Neuronal stem cell (in vitro differentiated cells): ENCODE measurements at places on chromosomes 2 and 18.
A peak's percentile ranks its signal among the peaks of the same experiment; 100 is the strongest.

DNA sequence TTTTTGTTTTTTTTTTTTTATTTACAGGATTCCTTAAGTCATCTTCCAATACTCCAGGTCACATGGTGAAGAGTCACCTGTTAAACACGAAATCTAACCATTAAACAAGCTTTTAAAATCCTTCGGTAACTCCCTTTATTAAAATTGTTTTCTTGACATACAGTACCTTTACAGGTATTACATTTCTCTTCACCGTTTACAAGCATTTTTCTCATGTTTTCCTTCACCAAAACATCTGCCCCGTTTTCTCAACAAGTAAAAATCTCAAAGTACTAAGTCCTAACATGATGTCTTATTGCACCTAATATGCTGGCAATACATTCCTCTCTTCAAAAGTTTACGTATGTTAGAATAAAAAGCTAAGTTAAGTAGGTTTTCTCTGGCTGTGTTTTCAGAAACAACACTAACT, 1.1 kb downstream of the PUM2 start:
- DNase-seq = no peak

GRCh38 chr2:48433682-48434081, 96.3 kb upstream of the STON1 start:
- no peak for DNase-seq

DNA sequence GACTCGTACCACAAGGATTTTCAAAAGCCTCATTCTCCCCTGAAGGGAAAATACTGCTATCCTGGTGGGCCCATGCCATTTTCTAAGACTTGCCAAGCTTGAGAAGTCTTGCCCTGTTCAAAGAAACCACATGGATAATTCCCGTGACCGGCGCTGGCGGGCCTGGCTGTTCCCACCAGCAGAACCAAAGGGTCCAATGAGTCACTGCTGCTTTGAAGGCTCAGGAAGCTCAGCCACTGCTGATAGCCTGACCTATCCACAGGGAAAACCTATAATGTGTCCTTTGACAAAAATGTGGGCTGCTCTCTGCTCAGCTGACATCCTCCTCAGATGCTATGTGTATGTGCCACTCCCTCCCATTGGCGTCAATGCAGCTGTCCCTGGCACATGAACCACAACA, 137.9 kb upstream of the RAB12 start:
- no peak for DNase-seq

DNA sequence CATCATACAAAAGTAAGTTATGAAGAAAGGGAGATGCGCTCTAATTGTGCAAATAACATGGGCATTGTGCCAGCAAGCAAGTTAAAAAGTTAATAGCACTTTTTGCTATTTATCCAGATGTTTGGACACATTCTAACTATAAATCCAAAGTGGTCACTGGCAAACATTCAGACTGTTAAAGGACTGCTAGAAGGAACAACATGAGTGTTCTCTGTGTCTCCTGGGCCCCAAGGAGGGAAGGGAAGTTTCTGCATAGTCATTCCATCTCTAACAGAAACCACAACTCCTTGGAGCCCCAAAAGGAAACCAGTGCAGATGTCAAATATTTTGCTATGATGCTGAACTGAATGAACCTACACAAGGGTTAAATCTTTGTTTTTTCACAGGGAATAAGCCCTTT, 213.3 kb upstream of the HNRNPA3 start:
- no peak for DNase-seq

- no peak for DNase-seq
These were observed 112.7 kb upstream of the EPC2 start for GRCh38 chr2:148531669-148532428.

GRCh38 chr2:6053743-6054142, 361.6 kb downstream of the SOX11 start:
- DNase-seq = no peak

DNA sequence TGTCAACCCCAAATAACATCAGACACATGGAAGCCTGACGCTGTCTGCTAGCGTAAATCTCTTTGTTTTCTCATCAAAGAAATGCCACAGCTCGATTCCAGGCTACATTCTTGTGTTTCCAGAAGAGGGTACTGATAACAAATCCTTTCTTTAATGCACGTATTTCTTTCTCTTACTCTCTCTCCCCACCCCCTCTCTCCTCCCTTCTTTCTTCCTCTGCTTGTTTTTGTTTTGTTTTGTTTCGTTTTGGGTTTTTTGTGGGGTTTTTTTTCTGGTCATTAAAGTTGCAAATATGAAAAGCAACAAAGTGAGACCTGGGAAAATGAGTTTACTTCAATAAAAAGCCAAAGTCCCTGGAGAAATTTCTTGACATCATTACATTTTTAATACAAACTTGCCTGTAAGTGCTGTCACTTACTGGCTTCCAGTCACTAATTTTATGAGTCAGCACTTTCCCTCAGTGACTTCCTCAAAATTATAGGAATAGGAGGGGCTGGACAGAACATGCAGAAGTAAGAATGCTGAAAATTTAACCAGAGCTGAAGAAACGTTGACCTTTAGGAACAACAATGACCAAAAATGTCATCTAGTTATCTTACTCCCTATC, 106.7 kb upstream of the NABP1 start:
- no peak for DNase-seq

DNA sequence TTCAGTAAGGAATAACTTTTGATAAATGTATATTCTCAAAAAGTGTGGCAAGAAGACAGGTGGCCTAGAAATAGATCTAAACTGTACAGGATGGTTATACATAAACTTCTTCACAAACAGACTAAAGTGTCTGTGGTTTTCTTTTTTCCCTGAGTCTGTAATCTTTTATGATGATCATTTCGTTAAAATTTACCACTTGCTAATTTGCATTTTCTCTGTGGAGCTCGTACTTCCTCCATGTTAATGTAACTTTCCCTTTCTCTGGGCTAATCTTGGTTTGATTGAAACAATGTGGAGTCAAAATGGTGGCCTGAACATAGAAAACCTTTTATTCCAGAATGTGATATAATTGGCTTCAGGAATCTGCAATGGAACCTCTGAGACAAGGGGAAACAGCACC, 166.2 kb downstream of the FTCDNL1 start:
- DNase-seq = no peak

GRCh38 chr2:145841973-145842372, 1322.1 kb upstream of the ZEB2 start:
- no peak for DNase-seq

GRCh38 chr2:70089983-70090525, 2.8 kb downstream of the PCBP1 start:
- DNase-seq = no peak

DNA sequence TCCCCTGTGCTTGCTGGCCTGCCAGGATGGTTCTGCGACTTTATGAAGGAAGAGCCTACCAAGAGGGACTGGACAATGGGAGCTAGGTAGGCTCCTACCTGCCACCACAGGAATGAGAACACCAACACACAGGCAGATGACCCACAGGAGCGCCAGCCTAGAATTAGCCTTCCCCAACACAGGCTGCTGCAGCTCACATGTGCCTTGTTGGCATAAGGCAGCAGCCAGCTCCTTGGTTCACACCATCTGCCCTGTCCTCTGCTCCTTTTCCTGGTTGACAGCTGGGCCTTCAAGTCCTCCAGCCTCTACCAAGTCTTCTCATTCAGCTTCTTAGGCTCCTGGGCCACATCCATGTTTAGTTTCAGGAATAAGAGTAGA, 705.4 kb upstream of the RAB6C start:
- no peak for DNase-seq

DNA sequence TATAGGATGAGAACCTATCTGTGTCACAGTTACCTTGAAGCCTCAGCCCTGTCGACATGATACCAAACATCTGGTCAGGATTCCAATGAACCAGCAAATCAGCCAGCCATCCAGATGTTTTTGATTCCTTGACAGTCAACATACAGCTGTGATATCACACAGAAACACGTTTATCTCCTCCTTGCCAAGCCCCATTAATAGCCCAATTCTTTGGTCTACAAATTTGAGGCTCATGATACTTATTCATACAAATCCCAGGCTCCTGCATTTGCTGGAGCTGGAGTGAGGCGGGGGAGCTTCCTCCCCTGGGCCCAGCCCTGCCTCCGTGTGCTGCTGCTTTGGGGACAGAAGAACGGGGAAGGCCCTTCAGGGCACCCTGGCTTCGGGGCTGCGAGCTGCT, 611.6 kb upstream of the SALL3 start:
- no peak for DNase-seq

GRCh38 chr2:86382698-86383097, 45.3 kb upstream of the REEP1 start:
- no peak for DNase-seq

GRCh38 chr2:175887776-175888175, 114.3 kb downstream of the LNPK start:
- no peak for DNase-seq

- no peak for DNase-seq
These were observed 44.8 kb downstream of the ARL4C start for GRCh38 chr2:234451852-234452625.

GRCh38 chr2:43024515-43025011, 201.8 kb downstream of the ZFP36L2 start:
- peak; percentile 50 for DNase-seq

- no peak for DNase-seq
These were observed 32.3 kb downstream of the BABAM2 start for GRCh38 chr2:27922842-27923241.

DNA sequence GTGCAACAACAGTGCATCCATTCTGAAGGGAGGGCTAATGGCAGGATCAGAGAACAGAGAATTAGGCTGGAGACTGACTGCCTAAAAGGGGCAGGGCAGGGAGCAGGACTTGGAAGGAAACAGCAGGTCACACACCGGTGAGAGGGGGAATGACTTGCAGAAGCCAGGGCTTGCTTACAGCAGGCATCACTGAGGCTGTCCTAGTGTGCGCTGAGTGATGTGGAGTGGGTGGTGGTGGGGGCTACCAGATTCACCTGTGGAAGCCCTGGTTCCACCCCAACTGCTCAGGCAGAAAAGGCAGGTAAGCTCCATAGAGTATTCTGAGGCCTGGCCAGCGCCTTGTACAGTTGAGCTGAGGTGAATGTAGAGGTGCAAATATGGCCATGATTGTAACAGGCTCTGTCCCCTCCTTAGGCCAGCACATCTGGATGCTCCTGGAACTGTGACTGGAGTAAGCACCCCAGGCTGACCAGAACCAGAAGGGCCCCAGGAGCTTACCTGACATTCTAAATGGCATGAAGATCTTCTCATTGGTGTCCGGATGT, 49.4 kb downstream of the SFXN5 start:
- DNase-seq = no peak

DNA sequence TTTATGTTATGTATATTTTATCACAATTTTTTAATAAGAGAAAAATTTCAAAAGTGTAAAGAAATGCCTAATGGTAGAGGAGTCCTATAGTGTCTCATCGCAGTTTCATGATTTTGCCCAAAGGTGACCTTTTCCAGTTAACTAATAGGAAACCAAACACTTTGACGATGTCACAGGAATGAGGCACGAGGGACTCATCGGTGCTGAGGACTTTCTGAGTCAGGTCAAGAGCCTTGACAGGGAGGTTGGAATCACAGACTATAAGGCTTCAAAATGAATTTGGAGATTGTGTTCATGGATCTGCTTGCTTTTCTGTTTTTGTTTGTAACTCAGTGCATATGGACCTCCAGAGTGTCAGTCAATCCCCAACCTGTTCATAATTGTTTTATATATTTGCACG, 15.1 kb upstream of the RTTN start:
- DNase-seq = no peak

DNA sequence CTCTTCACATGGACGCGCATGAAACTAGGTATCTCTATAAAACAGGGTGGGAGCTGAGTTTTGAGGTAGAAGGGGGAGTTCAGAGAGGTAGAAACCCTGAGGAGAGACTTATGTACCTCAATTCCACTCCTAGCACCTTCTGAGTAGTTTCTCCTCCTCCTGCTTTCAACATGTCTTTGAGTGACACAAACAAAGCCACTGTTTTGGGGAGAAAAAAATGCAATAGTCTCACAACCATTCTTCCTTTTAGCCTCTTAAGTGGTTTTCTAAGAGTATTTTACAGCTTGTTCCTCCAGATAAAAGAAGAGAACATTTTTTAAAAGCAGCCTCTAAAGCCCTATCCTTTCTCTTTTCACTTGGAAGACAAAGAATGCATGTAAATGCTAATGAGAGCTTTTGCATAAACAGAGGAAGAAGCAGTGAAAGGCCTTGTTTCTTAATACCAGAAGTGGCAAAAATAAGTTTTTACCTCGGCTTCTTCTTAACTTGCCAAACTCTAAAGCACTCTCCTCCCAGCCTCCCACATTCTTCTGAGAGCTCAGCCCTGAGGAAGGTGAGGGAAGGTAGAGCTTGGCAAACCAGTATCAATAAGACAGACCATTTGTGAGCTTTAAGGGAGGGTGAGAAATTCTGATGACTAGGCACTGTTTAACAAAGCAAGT, 1304.4 kb upstream of the ACVR2A start:
- DNase-seq = peak; percentile 29

GRCh38 chr2:46876741-46877384, 38.7 kb downstream of the MCFD2 start:
- no peak for DNase-seq
